ENCODE measurements at places on chromosomes 2 and 18. TPM values are rescaled to one million over a fixed set of nuclear protein-coding genes. Genes with fewer than 3 reads are reported as not detected.

DNA sequence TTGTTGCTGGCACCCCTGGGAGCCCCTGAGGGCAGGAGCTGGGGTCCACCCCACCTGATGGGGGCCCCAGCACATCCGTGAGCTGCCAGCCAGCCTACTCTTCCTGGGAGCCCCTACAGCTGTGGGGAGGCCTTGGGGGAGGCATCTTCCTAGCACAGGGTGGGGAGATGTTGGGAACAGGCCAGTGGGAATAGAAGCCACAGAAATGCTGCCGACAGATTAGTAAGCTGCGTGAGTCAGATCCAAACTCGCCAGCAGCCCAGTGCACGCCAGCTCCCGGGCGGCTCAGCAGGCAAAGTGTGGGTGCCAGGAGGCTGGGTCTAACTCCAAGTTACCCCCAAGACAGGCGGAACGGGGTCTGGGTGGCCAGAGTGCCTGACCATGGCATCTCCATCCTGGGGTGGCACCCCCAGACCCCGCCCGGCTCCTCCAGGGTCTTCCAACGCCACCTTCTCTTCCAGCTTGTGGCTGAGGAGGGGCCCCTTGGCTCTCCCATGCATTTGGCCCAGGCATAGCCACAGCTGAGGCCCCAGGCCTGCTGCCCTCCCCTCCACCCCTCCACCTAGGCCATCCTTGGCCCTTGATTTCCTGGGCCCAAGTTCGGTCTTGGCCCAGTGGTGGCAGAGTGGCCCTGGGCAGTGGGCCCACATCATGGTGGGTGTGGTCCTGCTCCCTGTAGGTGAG is 15.3 kb downstream of the CROCC2 start:
- DNase-seq: peak; percentile 67
- H3K36me3 ChIP-seq: no peaks in the 10 kb centered on the region
- no peak overlapping the region for H3K27ac ChIP-seq
- H3K4me3 ChIP-seq: no peak overlapping the region
- no peaks in the 10 kb centered on the region for H3K27me3 ChIP-seq
- H3K4me1 ChIP-seq: peaks cover 22% of the 10 kb centered on the region

DNA sequence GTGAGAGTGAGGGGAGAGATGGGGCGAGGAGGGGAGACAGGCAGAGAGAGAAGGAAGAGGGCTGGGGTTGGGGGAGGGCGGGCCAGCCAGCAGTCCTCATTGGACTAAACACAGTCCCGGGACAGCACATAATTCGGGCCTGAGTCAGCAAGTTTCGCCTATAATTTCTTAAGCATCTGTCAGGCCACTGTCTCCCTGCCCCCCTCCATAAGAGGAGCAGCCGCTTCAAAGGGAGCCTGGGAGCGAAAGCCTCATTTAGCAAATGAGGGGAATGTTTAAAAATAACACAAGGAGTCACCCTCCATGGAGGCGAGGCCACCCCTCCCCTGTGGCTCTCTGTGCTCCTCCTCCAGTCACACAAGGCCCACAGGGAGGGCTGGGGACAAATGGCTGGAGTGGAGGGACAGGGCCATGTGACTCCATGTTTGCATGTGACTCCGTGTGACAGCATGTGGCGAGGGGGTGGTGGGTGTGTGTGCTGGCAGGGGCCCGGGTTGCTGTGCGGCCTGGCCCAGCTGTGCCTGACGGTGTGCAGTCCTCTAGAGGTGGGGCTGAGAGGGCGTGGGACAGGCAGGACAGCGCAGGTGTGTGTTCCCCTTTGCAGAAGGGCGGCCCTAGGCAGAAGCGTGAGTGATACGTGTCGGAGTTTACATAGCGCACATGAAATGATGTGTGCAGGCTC is 162.4 kb downstream of the CELF4 start:
- peak; percentile 61 for DNase-seq
- H3K36me3 ChIP-seq: no peaks in the 10 kb centered on the region
- H3K4me3 ChIP-seq: no peak overlapping the region

- H3K27ac ChIP-seq: no peak overlapping the region
- H3K27me3 ChIP-seq: no peaks in the 10 kb centered on the region
- H3K4me1 ChIP-seq: no peaks in the 10 kb centered on the region
Measured at GRCh38 chr2:57453945-57454344, 592.7 kb upstream of the VRK2 start.

Gene GDF7
- 0.55 TPM for total RNA-seq

Measured in heart left ventricle (tissue), 16 donors.